ENCODE measurements at places on chromosomes 4 and X.

DNA sequence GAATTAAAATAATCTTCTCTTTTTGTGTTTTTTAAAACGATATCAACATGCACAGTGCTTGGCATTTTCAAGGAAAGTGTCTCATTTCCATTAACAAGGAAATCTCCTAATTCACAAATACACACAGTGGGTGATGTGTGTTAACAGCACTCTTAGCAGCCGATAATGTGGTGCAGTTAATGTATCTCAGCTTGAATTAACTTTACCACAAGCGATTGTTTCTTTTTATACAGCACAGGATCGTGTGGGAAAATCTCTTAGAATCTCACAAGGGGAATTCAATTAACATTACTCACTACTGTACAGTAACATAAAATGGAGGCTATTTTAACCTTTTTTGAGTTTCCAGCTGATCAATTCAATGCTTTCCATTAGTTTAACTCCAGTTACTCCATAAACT, 1841.9 kb downstream of the STIM2 start:
- DNase-seq: no peak

DNA sequence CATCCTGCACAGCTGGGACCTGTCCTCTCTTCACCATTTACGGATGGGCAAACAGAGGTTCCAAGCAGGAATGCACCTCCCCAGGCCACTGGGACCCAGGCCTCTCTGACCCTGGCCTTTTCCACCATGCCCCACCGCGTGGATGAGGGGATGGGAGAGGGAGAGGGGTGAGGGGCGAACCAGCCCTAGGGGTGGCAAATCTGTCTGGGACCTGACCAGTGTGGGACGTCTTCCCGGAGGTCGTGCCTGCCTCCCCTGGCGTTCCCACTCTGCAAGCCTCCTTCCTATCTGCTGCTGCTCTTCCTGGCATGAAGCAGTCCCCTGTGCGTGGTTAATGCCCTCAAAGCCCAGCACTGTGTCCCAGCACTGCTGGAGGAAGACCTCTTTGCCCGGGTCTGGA, 35.9 kb downstream of the ABLIM2 start:
- no peak for DNase-seq

GRCh38 chr4:140137671-140138070, 16.3 kb downstream of the MAML3 start:
- DNase-seq: no peak

GRCh38 chrX:40267334-40268187, 169.8 kb upstream of the BCOR start:
- DNase-seq: no peak

DNA sequence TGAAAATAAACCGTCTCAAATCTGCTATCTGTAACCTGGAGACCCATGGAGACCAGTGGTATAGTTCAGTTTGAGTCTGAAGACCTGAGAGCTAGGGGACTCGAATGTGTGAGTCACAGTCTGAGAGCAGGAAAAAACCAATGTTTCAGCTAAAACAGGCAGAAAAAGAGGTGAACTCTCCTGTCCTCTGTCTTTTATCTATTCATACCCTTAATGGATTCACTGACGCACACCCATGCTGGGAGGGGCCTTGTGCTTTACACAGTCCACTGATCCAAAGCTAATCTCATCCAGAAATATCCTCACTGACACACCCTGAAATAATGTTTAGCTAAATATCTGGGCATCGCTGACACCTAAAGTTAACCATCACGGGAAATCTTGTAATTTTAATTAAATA, 297.9 kb downstream of the GPM6A start:
- no peak for DNase-seq

GRCh38 chr4:28831867-28832266, 1888.3 kb upstream of the PCDH7 start:
- no peak for DNase-seq

DNA sequence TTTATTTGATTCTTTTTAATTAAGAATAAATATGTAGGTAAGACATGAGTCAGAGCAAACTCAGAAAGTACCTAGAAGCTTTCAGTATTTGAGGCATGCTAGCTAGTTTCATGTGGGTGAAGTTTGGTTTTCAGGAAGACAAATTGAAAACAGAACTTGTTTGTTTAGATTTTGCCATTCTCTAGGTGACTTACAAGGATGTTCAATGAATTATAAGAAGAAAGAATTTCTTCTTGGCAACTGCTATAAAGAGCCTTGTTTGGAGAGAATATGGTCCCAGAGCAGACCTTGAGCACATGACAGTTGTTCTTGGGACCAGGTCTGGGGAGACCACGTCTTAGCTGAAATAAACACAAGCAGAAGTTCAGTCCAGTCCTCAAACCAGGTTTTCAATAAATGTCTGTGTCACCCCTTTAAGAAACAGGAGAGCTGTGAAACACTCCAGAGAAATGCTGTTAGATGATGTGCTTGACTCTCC, 38.0 kb upstream of the IL21 start:
- no peak for DNase-seq

DNA sequence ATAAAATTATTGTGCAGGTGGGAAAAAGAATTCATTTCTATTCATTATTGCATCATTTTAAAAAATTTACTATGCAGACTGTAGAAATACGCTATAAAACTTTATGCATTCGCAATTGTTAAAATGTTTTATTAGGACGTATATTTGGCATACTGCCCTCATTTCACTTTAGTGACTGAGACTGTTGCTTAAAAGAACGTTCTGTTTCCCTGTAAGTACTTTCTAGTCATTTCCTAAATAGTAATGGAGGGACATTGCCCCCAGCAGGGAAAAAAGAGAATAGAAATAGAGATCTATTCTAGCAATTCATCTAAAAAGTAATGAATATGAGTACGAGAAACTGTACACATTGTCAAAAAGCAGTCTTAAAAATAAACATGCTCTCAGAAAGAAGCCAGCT, 1295.8 kb upstream of the TENM3 start:
- DNase-seq: no peak

GRCh38 chr4:135739354-135739753, 1537.8 kb upstream of the PABPC4L start:
- DNase-seq: no peak

DNA sequence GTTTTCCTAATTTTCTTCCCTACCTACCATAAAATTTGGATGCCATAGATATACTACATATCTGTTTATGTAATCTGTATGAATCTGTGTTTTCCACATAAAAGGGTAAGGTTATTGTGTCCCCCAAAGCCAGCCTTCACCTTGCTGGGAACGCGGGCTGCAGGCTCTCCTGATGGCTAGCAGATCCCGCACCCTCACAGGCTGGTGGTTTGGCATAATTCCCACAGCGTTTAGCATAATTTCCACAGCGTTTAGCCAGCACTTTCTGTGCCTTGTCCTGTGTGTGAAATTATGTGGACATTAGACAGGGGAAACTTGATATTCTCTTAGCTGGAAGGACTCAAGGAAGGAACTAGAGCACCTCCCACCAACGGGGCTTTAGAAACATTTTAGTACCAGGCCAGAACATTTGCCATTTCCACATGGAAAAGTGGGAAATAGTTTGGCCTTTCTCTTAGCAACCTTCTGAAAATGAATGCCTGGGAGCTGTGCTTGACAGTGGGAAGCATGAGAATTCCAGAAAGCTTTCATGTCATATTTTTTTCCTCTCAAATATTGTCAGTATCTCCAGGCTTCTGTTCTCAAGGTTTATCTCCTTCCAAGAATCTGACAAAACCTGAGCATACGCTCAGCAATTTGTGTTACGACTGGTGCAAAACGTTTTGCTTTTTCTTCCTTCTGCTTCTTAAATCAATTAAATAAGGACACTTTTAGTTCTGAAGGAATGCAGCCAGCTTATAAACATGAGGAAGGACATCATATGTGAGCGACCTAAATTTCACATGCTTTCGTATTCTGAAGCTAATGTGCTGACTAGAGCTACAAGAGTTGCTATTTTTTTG, 67.9 kb downstream of the STK32B start:
- no peak for DNase-seq

Data from DMS79 (cell line).